ENCODE measurements at places on chromosomes 7 and 10.

GRCh38 chr7:25789701-25790640, 362.0 kb upstream of the NFE2L3 start:
- DNase-seq, result no peak

GRCh38 chr7:23598296-23598695, 1.1 kb downstream of the CCDC126 start:
- peak; percentile 56 for DNase-seq

DNA sequence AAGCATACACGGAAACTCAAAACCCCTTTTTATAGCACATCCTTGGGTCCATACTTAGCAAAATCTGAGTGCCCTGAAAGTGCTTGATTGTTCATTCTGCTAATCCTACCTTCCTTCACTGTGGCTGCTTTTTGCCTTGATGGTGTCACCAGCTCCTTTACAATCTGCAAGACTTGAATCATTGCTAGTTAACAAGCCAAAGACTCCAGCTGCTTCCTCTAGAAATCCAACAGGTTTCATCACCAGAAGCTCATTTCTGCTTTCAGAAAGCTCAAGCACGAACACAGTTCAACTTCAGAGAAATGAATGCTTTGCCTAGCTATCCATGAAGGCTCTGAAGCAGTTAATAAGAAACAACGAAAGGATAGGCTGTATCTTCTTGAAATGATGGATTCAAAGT, 38.0 kb downstream of the USP6NL start:
- no peak for DNase-seq

DNA sequence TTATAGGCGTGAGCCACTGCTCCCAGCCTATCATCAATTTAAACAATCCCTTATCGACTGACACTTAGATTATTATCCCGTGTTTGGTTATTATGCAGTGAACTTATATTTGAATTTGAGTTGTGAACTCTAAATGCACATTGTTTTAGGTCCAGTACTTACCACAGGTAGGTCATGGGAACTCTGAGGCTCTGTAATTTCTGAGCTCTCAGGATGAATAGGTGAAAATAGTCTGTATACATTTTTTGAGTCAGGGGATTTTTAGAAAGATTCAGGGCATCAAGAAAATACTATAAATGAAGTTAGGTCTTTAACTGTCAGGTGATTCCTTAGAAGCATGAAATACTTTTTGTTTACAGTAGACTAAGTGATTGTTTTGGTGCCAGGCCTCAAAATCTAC, 8.8 kb downstream of the CCDC136 start:
- DNase-seq, result no peak

All from DMS79 (cell line).